ENCODE measurements at places on chromosomes 7 and 10.

GRCh38 chr10:133325440-133326222 is 11.1 kb downstream of the CALY start:
- DNase-seq = peak; percentile 26

GRCh38 chr7:21867226-21867625 is 78.5 kb downstream of the CDCA7L start:
- no peak for DNase-seq

GRCh38 chr7:94405506-94405905 is 10.8 kb downstream of the COL1A2 start:
- no peak for DNase-seq

- no peak for DNase-seq
Measured at GRCh38 chr10:93687737-93688136, 14.7 kb downstream of the FRA10AC1 start.

DNA sequence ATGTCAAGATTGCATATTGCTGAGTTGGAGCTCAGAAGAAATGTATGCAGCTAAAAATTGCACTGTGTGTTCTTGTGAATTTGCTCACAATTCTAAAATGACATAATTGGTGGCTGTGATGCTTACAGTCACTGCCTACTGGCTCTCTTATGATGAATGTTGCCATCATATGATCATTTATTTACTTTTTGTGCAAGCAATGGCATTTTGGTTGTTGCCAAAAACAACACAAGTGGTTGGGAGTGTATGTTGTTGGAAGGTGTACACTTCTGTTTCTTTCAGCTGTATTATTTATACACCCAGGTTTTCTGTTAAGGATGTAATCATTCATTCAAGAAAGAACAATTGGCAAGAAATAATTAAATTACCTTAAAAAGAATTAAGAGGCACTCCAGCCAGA is 28.9 kb downstream of the PON1 start:
- DNase-seq = no peak

DNA sequence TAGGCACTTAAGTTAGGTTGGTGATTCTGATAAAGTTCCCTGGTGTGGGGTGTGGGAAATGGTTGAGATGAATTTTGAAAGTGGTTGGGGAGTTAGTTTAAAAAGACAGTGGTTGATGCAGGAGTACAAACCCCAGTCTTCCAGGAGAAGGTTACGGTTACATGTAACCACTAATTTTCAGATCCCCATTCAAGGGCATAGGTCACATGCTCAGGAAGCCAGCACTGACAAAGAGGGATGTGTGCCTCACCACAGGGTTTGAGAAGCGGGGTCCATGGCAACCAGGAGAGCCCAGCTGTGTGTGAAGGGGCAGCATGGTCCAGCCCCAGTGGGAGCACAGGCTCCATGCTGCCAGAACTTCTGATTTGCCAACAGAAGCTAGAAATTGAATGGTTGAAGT is 144.2 kb downstream of the MDFIC start:
- no peak for DNase-seq

GRCh38 chr7:105802604-105803428 is 73.6 kb downstream of the ATXN7L1 start:
- DNase-seq = no peak

DNA sequence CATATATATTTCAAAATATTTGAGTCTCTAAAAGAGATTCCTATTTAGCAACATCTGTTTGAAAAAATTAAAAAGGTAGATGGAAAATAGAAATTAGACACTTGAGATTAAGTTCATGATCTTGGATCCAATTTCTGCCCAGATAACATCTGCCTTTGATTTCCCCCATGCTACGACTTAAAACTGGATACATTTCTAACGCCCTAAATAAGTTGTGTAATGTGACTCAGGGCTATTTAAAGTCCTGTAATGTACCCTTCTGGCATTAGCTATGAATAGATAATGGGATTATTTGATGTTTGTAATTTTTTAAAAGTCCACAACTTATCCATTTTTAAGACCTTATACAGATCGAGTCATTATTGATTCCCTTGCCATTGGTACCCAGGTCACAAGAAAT is 23.4 kb downstream of the CFAP43 start:
- no peak for DNase-seq

DNA sequence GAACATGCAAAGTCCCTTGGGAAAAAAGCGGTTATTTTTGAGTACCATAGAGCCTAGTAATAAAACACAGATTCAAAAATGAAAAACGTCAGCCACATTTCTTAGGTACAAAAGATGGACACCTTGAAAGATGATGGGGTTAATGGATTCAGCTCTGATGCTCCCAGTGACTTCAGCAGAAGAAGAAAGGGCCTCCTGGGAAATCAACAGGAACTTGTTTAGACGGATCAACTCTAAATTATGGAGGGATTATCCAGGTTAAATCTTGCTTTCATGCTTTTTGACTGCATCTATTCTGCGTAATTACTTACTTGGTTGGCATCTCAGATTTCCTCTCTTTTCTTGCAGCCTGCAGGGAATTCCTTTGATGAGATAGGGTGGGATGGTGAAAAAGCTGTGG is 82.5 kb downstream of the TMEM178B start:
- no peak for DNase-seq

DNA sequence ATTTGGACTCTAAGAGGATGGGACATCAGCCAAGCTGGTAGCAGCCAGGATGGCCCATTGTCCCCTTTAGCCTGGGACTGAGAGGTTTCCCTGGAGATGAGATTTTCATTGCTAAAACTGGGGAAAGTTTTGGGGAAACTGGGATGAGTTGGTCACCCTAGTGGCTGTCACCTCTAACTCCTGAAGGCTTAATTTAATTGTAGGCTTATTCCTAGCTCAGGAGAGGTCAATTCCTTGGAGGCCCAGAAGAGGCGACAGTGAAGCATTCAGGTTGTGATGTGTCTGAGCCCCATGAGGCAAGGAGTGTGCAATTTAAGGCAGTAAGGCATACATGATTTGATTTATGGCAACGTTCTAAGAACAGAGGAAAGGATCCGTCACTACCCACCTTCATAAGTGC is 24.9 kb upstream of the JAZF1 start:
- no peak for DNase-seq

- DNase-seq = no peak
Measured at GRCh38 chr7:136130511-136131303, 153.5 kb upstream of the MTPN start.

- no peak for DNase-seq
Measured at GRCh38 chr10:71763352-71764127, 9.8 kb downstream of the VSIR start.

- no peak for DNase-seq
Measured at GRCh38 chr7:2440608-2441245, 35.5 kb downstream of the GRIFIN start.

- peak; percentile 55 for DNase-seq
Measured at GRCh38 chr10:92142949-92143348, 147.9 kb downstream of the CPEB3 start.

- DNase-seq = peak; percentile 10
Measured at GRCh38 chr7:33459340-33459751, 330.0 kb downstream of the BBS9 start.

- DNase-seq = no peak
Measured at GRCh38 chr7:71362240-71362639, 230.3 kb downstream of the GALNT17 start.

GRCh38 chr10:4034907-4035598 is 250.0 kb upstream of the KLF6 start:
- peak; percentile 54 for DNase-seq

GRCh38 chr7:74289018-74289658 is at the start of gene CLIP2:
Gene CLIP2, plus strand, starts transcription at chr7:74289407. Its CDS starts 28,140 bp downstream, at chr7:74317547.
- DNase-seq = peak; percentile 89

DNA sequence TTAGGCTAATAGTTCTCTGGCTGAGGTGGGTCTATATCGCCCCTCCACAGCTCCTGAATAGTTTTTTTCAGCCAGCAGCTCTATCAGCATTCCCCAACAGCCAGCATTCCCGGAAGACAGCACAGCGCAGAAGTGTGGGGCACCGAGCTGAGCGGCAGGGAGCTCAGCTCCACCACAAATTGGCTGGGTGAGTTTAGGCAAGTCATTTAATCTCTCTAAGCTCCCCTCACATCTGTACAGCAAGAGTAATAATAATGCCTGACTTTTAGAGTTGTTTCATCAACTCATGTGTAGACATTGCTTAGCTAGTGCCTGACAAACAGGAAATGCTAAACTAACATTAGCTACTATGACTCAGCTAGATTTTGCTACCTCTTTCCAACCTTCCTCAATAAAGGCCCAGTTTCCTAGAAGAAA is 247.9 kb upstream of the PTN start:
- DNase-seq = peak; percentile 32

DNA sequence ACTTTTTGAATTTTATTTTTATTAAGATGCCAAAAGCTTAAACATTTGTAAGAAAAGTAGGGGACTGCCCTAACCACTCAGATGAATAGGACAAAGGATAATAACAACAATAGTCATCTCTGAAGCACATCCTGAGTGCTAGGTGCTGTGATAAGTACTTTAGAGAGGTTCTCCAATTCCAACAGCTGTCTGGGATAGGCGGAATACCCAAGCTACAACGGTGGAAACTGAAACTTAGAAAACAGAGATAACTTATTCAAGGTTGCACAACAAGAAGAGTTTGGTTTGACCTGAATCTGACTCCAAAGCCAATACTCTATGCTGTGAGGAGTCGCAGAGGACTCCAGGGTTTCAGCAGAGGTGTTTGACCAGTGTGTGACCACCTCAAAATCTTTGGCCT is 2.0 kb downstream of the RTKN2 start:
- DNase-seq = no peak

DNA sequence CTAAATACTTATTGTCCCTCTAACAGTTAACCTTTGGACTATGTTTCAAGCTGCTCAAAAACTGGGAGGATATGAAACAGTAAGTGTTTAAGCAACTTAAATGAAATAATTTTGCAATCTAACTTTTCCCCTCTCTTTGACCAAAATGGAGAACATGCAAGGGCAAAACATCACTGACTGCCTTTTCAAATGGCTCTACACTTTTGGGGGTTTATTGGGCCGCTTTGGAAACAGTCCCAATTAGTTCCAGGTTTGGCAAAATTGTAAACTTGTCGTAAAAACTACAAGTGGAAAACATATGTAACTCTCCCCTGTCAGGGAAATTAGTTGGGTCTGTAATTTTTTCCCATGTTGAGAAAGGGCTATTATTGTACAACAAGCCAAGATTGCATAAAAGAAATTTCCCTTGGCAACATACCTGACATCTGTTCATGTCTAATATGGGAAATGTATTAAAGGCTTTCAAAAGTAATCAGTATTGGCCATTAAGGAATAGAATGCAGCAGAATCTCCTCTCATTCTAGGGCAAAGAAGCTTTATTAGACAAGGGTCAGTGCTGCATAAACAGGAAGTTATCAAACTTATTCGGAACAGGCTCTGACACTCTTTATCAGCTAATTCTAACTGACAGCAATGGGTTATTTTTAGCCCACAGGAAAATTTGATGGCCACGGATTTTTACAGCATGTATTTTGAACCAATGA is 157.9 kb downstream of the ARID5B start:
- peak; percentile 50 for DNase-seq

GRCh38 chr7:84677117-84677732 is 482.6 kb upstream of the SEMA3A start:
- no peak for DNase-seq

DNA sequence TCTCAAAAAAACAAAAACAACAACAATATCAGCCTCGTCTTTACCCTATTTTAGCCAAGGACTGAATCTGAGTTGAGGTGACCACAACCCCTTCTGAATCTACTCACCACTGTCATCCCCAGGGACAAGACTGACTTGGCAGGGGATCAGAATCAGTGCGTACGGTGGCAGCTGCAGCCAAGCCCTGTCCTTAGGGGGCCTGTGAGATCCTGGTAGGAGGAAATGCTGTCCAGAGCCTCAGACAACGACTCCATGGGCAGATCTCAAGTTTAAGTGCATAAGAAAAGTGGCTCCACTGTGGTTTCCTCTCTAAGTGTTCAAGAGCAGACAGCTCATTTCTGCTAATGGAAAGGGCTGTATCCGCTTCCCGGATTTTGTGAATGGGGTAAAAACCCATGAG is 22.4 kb upstream of the CYTH3 start:
- DNase-seq = no peak

DNA sequence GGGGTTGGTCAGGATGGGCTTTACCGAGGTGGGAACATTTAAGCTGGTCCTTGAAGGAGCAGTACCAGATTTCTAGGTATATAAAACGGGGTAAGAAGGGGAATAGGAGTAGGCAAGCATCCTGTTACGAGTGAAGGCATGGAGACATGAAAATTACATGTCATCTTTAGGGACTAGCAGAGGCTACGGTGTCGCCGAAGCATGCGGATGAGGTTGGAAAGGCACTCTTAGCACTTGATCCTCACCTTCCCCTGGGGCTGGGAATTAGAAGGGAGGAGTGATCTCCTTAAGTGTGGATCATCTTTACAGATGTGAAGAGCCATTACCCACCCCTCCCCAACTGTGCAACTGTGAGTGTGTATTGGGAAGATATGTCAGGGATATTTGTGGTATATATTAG is 13.8 kb upstream of the ZRANB1 start:
- DNase-seq = no peak

DNA sequence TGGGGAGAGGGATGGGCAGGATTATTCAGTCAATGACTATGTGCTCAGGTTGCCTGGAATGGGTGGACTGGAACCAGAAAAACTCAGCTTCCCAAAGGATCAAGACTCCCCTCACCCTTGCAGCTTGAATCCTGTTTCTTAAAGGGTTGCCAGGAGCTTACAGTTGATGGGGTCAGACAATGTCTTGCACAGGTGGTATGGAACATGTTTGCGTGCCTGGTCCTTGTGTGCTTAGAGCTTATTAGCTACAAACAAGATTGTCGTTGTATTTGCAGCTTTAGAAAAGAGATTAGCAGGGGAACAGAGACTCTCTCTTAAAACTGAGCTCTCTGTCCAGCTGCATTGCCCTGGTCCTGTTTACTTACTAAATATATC is 56.9 kb downstream of the PRR15 start:
- no peak for DNase-seq

DNA sequence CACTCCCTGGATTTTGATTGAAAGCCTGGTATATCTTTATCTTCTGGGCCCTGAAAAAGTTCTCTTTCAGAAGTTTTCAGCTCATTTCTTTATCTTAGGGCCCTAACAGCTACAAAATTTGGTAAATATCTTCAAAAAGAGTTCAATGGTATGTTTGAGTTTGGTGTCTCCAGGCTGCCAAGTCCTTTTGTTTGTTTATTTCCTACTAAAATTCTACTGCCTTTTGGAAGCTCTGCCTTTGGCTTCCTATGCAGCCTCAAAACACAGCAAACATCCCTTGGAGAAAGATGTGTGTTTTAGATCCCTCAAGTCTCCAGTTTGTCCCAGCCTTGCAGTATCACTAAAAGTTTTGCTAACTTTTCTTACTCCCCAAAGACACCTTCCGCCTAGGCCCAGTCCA is 146.8 kb downstream of the LRRTM3 start:
- no peak for DNase-seq

- no peak for DNase-seq
Measured at GRCh38 chr10:112640638-112641037, 193.6 kb downstream of the VTI1A start.

GRCh38 chr7:39158367-39158766 is 180.7 kb downstream of the POU6F2 start:
- DNase-seq = no peak

DNA sequence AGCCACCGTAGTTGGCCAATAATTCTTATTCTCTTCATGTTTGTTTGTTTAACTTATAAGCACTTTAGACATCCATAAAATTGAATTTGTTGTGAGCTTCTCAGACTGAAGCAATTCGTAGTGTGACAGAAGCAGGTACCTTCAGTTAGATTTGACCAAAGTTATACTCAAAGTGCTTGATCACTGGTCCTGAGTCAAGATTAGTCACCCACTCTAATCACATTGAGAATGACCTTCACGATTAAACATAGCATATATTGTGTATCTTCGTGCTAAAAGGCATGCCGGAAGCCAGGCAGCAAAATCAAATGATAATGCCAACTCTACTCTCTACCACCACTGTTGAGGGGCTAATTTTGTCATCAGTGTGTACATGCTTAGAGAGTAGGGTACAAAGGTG is 763.7 kb upstream of the MBL2 start:
- no peak for DNase-seq

- no peak for DNase-seq
Measured at GRCh38 chr10:131144711-131145375, 166.7 kb downstream of the TCERG1L start.
